Omental fat pad (tissue), 4 donors: ENCODE measurements at places on chromosomes 16 and 17.

- no peak for DNase-seq
These were observed 7.8 kb downstream of the ZFHX3 start for GRCh38 chr16:73040136-73040535.

- no peak for DNase-seq
These were observed 100.8 kb downstream of the ABCC12 start for GRCh38 chr16:48054881-48055601.

GRCh38 chr17:57997085-57997809 is 9.2 kb upstream of the VEZF1 start:
- no peak for DNase-seq

GRCh38 chr17:65589321-65589720 is 27.9 kb upstream of the AXIN2 start:
- no peak for DNase-seq
